Activated CD8-positive, alpha-beta memory T cell treated with anti-CD3 and anti-CD28 coated beads, Interleukin-2, amount 10 ng/mL, durations not matched to agents 7 days and 5 days (primary cell): ENCODE measurements at places on chromosomes 1 and 21.
A peak's percentile ranks its signal among the peaks of the same experiment; 100 is the strongest.

- DNase-seq = peak; percentile 74
These were observed 11.2 kb downstream of the MEF2D start for GRCh38 chr1:156489166-156489934.

GRCh38 chr1:214446772-214447556, 104.4 kb downstream of the PTPN14 start:
- no peak for DNase-seq

- no peak for DNase-seq
These were observed 8.8 kb downstream of the SLC19A1 start for GRCh38 chr21:45533361-45533845.

DNA sequence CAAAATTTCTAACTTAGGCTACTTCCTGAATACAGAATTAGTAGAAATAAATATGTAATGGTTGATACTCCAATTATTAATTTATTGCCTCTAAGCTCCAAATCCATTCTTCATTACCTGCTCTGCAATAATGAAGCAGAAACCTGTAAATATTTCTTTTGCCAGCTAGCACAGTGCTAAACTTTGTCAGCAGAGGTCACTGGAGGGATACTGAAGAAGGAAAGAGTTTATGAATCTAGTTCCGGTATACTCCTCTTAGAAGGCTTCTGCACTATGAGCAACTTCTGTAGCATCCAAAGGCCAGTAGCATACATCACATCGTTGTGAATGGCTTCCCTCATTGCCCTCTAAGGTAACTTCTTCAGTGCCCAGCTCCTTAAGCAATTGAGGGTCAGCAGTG, 81.0 kb upstream of the LHX8 start:
- DNase-seq = no peak

- no peak for DNase-seq
These were observed 603.3 kb downstream of the PTPRC start for GRCh38 chr1:199242147-199242546.

DNA sequence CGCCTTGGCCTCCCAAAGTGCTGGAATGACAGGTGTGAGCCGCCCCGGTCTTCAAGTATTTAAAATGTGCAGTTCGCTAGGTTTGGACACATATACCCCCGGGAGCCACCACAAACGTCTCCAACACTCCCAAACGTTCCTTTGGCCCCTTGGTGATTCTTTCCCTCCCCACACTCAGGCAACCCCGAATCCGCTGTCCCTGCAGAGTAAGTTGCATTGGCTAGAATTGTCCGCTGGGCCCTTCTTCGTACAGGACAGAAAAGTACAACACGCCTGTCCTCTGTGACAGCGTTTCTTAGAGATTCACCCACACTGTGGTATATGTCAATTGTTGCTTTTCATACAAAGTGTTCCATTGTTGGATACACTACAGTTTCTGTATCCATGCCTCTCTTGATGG, 3.2 kb upstream of the PERM1 start:
- no peak for DNase-seq

- no peak for DNase-seq
These were observed 29.5 kb downstream of the EGLN1 start for GRCh38 chr1:231392389-231393131.

DNA sequence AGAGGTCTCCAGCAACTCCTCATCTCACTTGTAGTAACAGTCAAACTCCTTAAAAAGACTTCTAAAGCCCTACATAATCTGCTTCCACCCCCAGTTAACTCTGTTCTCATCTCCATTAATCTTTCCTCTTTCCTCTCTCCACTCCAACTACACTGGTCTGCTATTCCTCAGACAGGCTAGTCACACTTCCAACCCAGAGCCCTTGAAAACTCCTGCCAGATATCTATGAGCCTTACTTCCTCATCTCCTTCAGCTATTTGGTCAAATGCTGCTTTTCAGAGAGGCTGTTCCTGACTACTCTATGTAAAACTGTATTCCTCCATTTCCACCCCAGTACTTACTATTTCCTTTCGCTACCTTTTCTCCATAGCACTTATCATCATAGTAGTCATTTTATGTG, 24.4 kb downstream of the PCP4L1 start:
- no peak for DNase-seq

GRCh38 chr21:42207426-42207825, 11.5 kb upstream of the ABCG1 start:
- DNase-seq = no peak
